Lower leg skin (tissue), 4 donors: ENCODE measurements at places on chromosomes 6 and 20.

- DNase-seq: no peak
Observed at GRCh38 chr20:64231621-64232550, 23.7 kb upstream of the PCMTD2 start.

DNA sequence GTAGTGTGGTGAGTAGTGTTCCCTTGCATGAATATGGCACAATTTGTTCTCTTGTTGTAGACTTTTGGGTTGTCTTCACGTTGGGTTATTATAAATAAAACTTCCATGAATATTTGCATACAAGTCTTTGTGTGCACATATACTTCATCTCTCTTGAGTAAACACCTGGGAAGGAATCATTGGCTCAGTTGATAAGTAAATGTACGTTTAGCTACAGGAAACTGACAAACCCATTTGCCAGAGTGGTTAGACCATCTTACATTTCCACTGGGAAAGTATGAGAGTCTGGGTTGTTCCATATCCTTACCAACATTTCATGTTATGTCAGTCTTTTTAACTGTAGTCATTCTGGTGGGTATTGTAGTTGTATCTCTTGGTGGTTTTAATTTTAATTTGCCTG lies 119.2 kb downstream of the SLX4IP start:
- no peak for DNase-seq

GRCh38 chr6:93036835-93037234 lies 382.5 kb downstream of the EPHA7 start:
- DNase-seq: no peak

DNA sequence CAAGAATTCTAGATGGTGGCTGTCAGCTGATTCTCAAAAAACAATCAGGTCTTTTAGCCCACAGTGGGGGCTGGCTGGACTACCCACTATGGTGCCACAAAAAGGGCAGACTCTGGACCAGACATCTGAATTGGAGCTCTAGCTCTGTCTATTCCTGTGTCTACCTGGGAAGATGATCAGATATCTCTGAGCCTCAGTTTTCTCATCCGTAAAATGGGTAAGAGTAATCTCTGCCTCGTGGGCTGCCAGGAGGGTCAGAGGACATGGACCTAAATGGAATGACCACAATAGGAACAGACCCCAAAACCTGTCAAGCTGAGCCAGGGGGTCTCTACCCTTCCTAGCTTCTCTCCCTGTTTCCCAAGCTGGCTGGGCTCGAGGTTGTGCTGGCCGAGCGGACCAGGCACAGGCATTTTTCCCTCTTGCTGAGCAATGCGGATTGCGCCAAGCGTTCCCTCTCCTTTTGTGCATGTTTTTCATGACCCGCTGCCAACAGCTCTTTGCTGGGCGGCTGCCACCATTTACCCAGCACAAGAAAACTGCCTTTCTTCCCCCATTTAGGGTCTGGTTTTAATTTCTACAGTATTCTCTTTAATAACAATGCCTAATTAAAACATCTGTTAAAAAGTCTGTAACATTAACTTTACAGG lies 74.7 kb upstream of the MAFB start:
- DNase-seq: no peak

DNA sequence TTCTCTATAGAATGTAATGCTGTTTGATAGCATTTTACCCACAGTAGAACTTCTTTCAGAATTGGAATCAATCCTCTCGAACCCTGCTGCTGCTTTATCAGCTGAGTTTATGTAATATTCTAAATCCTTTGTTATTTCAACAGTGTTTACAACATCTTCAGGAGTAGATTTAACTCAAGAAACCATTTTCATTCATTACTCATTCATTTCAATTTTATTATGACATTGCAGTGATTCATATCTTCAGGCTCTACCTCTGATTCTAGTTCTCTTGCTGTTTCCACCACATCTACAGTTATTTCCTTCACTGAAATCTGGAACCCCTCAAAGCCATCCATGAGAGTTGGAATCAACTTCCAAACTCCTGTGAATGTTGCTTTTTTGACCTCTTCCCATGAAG lies 93.7 kb downstream of the ZFAND3 start:
- no peak for DNase-seq

DNA sequence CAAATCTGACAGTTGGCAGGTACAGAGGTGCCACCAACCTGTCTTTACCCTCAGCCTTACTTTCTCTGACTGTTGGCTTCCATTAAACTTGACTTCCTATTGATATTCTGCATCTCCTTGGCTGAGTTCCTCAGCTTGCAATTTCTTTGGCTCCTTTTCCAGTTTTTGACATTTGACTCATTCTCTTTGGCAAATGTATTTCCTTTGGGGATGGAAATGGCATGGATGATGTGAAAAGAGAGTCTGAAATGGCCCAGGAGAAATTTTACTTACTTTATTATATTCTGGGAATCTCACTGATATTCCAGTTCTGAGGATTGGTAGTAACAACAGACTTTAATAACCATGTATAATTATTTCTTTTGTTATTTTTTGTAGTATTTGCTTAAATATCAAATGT lies 255.2 kb downstream of the CD109 start:
- no peak for DNase-seq

DNA sequence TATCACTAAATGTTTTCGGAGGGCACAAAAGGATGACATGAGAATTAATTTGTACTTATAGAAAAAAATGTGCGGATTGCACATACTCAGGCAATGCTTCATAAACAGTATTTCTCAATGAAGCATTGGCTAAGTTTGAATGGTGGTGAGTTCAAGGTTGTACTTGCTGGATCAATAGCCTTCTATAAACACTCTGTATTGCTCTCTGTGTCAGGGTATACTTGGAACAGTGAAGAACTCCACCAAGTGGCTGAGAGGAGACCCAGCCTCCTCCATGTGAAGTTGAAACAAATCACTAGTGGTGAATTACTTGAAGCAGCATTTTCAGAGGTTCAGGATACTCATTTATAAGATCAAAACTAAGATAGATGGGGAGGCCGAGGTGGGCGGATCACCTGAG lies 360.6 kb downstream of the RIMS1 start:
- DNase-seq: no peak

DNA sequence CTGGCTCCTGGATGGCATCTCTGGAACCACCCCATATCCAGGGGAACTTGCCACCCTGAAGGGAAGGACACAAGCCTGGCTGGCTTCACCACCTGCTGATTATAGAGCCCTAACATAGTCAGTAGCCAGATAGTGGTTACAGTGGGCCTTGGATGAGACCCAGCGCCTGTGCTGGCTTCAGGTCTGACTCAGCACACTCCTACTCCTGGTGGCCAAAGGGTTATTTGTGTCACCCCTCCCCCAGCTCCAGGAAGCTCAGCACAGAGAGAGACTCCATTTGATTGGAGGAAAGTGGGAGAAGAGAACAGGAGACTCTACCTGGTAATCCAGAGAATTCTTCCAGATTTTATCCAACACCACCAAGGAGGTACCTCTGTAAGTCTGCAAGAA lies 12.8 kb downstream of the SNX14 start:
- no peak for DNase-seq

DNA sequence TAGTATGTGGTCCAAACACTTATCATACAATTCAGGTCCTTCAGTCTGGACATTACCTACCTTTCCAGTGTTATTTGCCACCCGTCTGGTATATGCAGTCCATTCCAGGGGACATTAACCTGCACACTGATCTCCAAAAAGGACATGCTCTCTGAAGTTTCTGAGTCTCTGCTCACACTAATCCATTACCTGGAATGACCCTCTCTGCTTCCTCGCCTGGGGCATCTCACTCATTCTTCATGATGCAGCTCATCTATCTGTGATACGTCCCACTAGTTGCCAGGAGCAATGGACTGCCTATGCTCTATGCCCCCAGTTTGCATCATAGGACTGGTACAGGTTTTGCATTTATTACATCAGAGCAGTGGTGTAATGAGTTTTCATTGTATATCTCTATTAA lies 5.9 kb upstream of the TUBB2B start:
- DNase-seq: no peak

GRCh38 chr6:15480525-15480924 lies 182.3 kb downstream of the DTNBP1 start:
- no peak for DNase-seq

- DNase-seq: no peak
Observed at GRCh38 chr20:23298926-23299672, 51.5 kb upstream of the NXT1 start.

DNA sequence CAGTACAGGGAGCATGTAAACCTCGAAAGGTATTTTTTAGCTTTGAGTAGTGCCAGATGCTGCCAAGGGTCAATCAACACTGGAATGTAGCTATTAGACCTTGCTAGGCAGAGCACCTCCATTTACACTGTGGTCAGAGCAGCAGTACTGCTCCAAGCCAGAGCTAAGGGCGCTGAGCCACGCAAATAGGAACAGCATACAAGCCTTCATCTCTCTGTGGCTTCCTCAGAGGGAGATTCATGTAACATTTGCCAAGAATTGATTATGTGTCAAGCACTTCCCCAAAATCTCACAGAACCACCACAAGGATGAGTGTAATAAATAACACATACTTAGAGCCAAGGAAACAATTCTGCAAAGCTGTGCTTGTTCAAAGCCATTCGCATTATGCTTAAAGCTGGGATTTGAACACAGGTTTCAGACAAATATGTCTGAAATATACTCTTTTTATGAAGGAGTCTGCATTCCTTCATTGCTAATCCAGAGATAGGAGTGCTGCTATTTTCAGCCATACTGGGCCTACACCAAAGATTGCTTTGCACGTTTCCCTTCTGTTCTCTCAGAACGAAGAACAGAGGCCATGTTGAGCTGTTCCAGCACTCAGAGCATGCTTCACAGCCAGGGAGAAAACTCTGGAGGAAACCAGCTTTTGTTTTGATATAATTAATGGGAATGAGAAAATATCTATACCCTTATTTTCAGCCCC lies 97.7 kb downstream of the SLC16A10 start:
- DNase-seq: no peak

GRCh38 chr20:710780-711450 lies 35.3 kb upstream of the SCRT2 start:
- DNase-seq: no peak

DNA sequence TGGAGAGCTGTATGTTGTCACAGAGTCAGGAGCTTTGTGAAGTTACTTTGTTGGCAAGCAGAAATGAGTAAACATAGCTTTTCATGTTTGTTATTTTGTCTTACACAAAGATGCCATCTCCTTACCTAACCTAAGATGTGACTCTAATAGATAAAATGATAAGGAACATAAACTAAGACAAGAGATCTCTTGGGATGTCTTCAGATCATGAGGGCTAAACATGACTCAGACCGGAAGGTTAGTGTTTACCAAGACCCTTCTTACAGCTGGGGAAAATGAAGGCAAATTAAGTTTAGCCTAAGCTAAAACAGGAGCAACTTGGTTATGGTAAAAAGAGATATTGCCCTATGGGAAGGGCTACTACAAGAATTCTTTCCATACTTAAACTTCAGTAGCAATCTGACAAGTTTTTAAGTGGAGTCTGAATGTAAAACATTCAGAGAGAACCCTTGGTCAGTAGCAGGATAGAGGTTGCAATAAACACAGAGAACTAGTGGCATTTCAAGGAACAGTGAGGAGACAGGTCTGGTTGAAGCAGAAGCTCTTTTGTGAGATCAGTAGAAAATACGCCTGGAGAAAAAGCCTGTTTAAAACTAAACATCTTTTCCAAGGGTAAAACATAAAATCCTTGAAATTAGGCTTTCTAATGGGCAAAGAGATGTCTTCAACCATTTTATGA lies 29.9 kb downstream of the SGK1 start:
- no peak for DNase-seq

DNA sequence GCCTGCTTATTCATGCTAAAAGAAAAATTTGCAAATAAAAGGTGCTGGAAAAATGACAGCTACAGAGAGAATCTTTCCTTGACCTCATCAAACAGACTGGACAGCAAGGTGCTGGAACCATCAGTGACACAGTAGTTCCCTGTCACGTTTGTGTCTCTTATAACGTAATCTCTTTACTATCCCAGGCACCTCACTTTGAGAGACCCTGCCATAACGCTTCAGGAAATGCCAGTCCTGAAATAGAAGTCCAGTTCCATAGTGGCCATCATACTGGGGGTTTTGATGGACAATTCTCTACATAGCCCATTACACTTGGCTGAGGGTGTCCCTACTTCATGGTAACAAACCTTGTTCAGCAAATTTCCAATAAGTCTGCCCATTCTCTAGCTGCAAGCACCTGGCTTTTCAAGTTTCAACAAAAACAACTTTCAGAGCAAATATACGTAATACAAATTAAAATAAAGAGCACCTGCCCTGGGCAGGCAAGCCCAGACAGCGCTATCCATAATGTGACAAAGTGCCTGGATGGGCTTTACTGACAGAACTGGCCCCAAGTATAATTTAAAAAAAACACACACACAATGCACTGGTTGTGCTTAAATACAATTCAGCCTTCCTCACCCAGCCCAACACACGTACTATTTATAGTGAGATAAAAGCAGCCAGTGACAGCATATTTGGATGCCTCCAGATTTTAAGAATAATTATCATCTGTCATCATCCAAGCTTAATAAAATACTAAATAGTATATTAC lies 38.7 kb downstream of the CNKSR3 start:
- no peak for DNase-seq

DNA sequence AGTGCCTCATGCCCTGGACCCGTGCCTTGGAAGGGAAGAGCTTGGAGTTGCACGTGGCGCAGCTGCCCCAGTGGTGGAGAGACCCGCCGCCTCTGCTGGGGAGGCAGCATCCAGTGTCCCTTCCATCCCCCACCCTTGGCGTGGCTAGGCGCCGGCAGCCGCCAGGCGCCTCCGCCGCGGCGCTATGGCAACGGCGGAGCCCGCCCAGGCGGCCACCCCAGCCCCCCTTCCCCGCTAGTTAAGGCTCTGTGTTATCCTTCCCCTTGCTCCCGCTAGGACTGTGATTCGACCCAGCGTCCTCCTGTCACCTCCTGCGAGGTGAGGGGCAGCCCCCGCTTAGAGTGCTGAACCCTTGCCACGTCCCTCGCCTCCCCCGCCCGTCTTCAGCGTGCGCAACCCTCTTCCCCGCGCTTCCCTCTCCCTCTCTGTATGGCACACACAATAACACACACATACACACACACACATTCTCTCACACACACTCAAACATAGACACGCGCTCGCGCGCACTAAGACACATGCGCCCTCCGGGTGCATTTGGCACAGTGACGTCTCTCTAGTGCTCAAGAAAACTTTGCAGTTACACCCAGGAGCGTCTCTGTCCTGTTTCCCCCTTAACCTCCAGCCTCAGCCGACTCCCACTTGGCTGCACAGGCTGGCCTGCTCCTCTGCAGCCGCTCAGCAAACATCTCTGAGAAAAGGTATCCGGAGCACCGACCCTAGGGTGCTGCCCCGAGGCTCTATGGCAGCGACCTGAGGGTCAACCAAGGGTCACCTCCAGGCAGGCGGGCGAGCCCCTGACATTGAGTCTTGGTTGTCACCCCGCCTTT lies 8.5 kb downstream of the GRIK2 start:
- no peak for DNase-seq

- no peak for DNase-seq
Observed at GRCh38 chr6:167219967-167220512, 62.3 kb upstream of the GPR31 start.

- no peak for DNase-seq
Observed at GRCh38 chr6:10595731-10596664, 74.8 kb downstream of the GCNT2 start.

DNA sequence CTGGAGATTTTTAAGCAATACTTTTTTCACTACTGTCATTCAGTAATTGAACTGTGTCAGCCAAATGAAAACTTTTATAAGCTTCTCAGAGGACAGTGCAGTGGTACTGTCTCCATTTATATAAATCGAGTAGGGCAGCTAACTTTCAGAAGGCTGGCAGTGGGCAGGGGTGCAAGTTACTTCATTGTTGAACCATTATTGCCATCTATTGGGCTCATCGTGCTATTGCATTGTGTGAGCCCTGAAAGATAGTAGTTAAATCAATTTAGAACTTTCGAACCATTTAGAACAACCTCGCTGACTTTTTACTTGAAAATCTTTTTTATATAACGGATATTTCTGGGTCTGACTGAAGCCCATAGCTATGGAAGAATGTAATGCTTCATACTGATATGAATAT lies 347.8 kb upstream of the PLCB4 start:
- no peak for DNase-seq
